Right cardiac atrium (tissue), 5 donors: ENCODE measurements at places on chromosomes 11 and 22. TPM values are rescaled to one million over a fixed set of nuclear protein-coding genes. Genes with fewer than 3 reads are reported as not detected.

APOA4 gene
- total RNA-seq, result not detected

- no peak for DNase-seq
Observed at GRCh38 chr11:64758330-64759079, 1.3 kb downstream of the PYGM start.

DNA sequence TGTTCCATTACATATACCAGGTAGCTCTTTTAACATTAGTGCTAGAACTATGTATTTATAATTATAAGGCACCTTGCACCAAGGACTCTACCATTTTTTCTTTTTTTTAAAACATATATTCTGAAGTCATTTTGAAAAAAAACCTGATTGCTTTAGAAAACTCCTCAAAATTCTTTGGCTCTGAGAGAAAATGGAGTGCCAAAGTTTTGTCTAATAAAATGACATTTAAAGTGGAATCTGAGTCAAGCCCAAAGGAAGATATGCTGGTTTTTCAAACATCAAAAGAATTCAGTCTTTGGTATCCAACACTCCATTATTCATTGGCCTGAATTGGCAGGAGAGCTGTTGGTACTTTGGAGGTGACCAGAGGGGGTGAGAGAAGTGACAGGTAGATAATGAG lies 116.5 kb downstream of the ME3 start:
- DNase-seq, result no peak

DNA sequence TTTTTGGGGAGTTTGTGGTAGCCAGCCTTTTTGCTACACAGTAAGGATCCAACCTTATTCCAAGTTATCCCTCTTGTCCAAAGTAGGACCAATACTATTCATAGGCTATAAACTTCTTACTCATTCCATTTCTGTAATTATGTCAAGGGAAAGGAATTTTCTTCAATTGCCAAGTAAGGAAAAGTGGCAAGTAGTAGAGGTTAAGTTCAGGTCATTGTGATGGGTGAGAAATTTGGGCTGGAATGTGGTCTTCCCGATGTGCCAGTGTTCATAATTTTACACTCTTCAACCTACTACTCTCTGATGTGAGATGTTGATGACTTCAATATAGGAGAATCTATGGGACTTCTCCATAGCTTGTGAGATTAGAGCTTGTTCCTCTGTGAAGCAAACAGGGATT lies 648.8 kb downstream of the METTL15 start:
- no peak for DNase-seq
